ENCODE measurements at places on chromosomes 12 and 14. TPM values are rescaled to one million over a fixed set of nuclear protein-coding genes. Genes with fewer than 3 reads are reported as not detected.

Gene SPX
- polyA plus RNA-seq = 0.16 TPM

Gene CCER1
- polyA plus RNA-seq = not detected

Gene HPD
- polyA plus RNA-seq = not detected

Gene SDS
- polyA plus RNA-seq = not detected

Gene LYSET
- polyA plus RNA-seq = 20.7 TPM

Gene FERMT2
- 6.9 TPM for polyA plus RNA-seq

Gene ABCC9
- polyA plus RNA-seq = not detected

Gene LMNTD1
- polyA plus RNA-seq = not detected

Gene YLPM1
- polyA plus RNA-seq = 12.9 TPM

Gene KLRC2
- not detected for polyA plus RNA-seq

Gene MYH6
- polyA plus RNA-seq = not detected

Gene GRIN2B
- polyA plus RNA-seq = not detected

Gene AQP2
- polyA plus RNA-seq = not detected

Gene PLEKHG7
- polyA plus RNA-seq = not detected

Gene EML1
- polyA plus RNA-seq = 2.2 TPM

Gene IFI27
- polyA plus RNA-seq = 1,280 TPM

Gene KLRD1
- polyA plus RNA-seq = not detected

Gene AQP6
- 0.16 TPM for polyA plus RNA-seq

Gene PLEKHG3
- polyA plus RNA-seq = 41.3 TPM

Gene B4GALNT3
- 3.5 TPM for polyA plus RNA-seq

Gene SIX6
- polyA plus RNA-seq = not detected

Gene CD163
- polyA plus RNA-seq = 0.08 TPM

Gene MOAP1
- polyA plus RNA-seq = 5.6 TPM

Gene SYT10
- polyA plus RNA-seq = not detected

Gene GLT8D2
- 3.4 TPM for polyA plus RNA-seq

Gene CALM1
- 452 TPM for polyA plus RNA-seq

Gene DPPA3
- not detected for polyA plus RNA-seq

Gene TGM1
- 4.4 TPM for polyA plus RNA-seq

Gene ACSM4
- polyA plus RNA-seq = not detected

Gene KRT83
- polyA plus RNA-seq = not detected

Gene CLEC2A
- polyA plus RNA-seq = not detected

Gene PDE3A
- polyA plus RNA-seq = not detected

Gene DLGAP5
- polyA plus RNA-seq = 15.9 TPM

Gene MYO1A
- polyA plus RNA-seq = not detected

Gene LRTM2
- polyA plus RNA-seq = not detected

Gene ESRRB
- not detected for polyA plus RNA-seq

Gene FBXO21
- polyA plus RNA-seq = 9.3 TPM

Gene CMTM5
- polyA plus RNA-seq = not detected

Gene DGKA
- polyA plus RNA-seq = 214 TPM

Gene TBX3
- polyA plus RNA-seq = 11.9 TPM

Gene LIN52
- polyA plus RNA-seq = 2.7 TPM

Gene GALNT8
- not detected for polyA plus RNA-seq
